ENCODE measurements at places on chromosomes 3 and 15. TPM values are rescaled to one million over a fixed set of nuclear protein-coding genes. Genes with fewer than 3 reads are reported as not detected.
A peak's percentile ranks its signal among the peaks of the same experiment; 100 is the strongest.

- H3K4me1 ChIP-seq: no peaks in the 10 kb centered on the region
- H3K4me3 ChIP-seq: no peak overlapping the region
- H3K27me3 ChIP-seq: peaks cover 6% of the 10 kb centered on the region
Measured at GRCh38 chr15:100732211-100733055, 130.0 kb downstream of the ASB7 start.

Gene SAMD7
- not detected for polyA plus RNA-seq

GRCh38 chr3:102336130-102336529 is 98.7 kb upstream of the ZPLD1 start:
- H3K4me1 ChIP-seq: no peaks in the 10 kb centered on the region
- no peak overlapping the region for H3K27ac ChIP-seq
- H3K36me3 ChIP-seq: no peaks in the 10 kb centered on the region
- DNase-seq: no peak
- no peak overlapping the region for H3K4me3 ChIP-seq

- no peaks in the 10 kb centered on the region for H3K4me1 ChIP-seq
- H3K36me3 ChIP-seq: no peaks in the 10 kb centered on the region
- no peak for DNase-seq
- H3K27me3 ChIP-seq: no peaks in the 10 kb centered on the region
- no peak overlapping the region for H3K27ac ChIP-seq
Measured at GRCh38 chr3:34856081-34856947, 783.0 kb upstream of the ARPP21 start.

DNA sequence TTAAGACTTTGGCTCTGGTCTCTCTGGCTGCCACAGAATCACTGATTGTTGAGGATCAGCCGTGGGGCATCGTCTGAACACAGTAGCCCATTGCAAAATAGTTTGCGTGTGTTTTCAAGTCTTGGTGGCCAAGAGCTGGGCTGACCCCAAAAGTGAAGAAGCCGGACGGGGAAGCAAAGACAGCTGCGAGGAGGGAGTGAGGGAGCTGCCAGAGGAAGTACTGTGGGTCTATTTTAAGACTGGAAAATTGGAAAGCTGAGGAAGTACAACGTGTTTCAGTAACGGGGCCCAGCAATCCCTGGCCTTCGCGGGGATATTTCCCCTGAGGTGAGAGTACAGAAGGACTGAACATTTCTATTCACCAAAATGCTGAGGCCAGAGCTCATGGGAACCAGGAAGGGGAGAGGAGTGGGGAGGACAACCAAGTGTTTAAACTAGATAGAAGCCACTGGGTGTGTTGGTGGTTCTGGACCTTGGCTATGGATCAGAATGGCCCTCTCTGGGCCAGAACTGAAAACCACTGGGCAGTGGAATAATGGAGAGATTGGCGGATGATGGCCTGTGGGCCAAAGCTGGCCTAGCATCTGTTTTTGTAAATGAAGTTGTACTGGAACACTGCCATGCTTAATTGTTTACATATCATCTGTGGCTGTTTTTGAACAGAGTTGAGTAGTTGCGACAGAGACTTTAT is 34.1 kb upstream of the LIMD1 start:
- no peaks in the 10 kb centered on the region for H3K36me3 ChIP-seq
- peak overlapping the region; percentile 62 for H3K27ac ChIP-seq
- no peak for DNase-seq
- H3K4me1 ChIP-seq: peaks cover 30% of the 10 kb centered on the region
- H3K27me3 ChIP-seq: no peaks in the 10 kb centered on the region
- no peak overlapping the region for H3K4me3 ChIP-seq

GRCh38 chr15:87349181-87349580 is 907.4 kb downstream of the NTRK3 start:
- H3K27me3 ChIP-seq: no peaks in the 10 kb centered on the region
- H3K4me1 ChIP-seq: no peaks in the 10 kb centered on the region
- no peak overlapping the region for H3K4me3 ChIP-seq
- no peaks in the 10 kb centered on the region for H3K36me3 ChIP-seq
- DNase-seq: no peak
- H3K27ac ChIP-seq: no peak overlapping the region

DNA sequence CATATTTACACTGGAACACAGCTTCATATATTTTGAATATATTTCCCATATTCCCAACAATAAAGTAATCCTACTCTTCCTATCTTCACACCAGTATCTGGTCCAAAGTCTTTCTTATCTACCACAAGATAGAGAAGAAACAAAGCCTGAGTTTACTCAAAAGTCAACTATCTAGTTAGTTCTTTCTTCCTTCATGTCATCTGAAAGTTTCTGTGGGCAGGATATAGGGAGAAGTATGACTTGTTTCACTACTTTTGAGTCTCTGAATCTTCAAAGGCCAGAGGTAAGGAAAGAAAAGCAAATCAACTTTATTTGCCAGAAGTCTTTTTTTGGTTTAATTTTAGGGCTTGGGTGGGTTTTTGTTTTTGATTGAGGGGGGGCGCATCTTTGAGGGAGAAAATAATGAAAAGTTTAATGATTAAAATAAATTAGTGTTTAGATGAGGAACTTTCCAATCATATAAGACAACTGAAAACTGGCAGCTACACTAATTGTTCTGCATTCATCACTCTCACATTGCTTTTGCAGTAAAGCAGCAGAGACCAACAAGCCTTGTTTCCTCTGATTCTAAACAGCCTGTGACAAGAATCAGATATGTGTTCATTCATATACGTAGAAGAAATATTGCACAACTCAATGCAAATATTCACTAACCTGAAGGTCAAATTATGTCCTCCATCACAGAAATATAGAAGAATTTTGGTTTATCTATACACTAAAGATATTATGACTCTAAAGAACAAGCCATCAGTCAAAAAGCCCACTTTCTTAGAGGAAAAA is 421.4 kb downstream of the SHQ1 start:
- peak overlapping the region; percentile 77 for H3K27ac ChIP-seq
- no peak for DNase-seq
- peaks cover 8% of the 10 kb centered on the region for H3K36me3 ChIP-seq
- peaks cover 76% of the 10 kb centered on the region for H3K4me1 ChIP-seq
- H3K27me3 ChIP-seq: no peaks in the 10 kb centered on the region

Gene ACVR2B
- 0.15 TPM for polyA plus RNA-seq

DNA sequence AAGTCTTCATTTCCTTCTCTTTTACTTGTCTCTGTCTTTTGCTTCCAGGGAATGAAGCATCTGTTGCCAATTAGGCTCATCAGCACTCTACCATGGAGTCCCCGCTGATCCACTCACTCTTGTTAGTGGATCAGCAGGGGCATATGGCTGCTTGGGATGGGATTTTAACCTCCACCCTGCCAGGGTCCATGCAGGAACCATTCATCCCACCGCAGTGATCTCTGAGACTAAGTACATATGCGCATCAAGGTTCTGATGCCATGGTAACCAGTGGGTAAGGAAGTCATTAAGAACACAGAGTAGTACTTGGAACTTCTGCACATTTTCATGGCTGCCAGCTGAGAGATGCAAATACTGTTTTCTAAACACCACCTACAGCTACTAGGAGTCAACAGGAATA is 374.0 kb upstream of the ALCAM start:
- no peaks in the 10 kb centered on the region for H3K4me1 ChIP-seq
- no peaks in the 10 kb centered on the region for H3K36me3 ChIP-seq
- no peak for DNase-seq
- no peak overlapping the region for H3K27ac ChIP-seq
- no peak overlapping the region for H3K4me3 ChIP-seq

Gene TGM4
- 0.22 TPM for polyA plus RNA-seq

- no peaks in the 10 kb centered on the region for H3K27me3 ChIP-seq
- no peak for DNase-seq
- H3K27ac ChIP-seq: no peak overlapping the region
- peaks cover 30% of the 10 kb centered on the region for H3K36me3 ChIP-seq
- H3K4me3 ChIP-seq: no peak overlapping the region
- peaks cover 5% of the 10 kb centered on the region for H3K4me1 ChIP-seq
Measured at GRCh38 chr15:59063042-59063441, 41.9 kb upstream of the CCNB2 start.

Gene RLBP1
- not detected for polyA plus RNA-seq

DNA sequence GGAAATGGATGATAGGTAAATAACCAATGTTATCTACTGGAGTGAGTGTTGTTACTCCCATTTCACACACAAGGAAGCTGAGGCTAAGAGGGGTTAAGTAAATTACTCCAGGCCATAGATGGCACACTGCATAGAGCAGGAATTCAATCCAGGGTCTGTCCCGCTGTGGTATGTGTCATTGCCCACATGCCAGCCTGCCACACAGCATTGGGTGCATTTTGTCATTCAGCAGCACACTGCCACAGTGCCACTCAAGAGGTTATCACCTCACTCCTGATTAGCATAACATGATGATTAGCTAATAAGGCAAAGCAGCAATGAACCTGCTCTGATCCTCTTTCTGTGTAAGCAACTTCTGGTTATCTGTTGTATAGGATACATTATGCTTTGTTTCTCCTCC is 157.4 kb upstream of the CTNNB1 start:
- H3K27me3 ChIP-seq: peaks cover 29% of the 10 kb centered on the region
- no peak overlapping the region for H3K27ac ChIP-seq
- H3K4me3 ChIP-seq: no peak overlapping the region
- no peak for DNase-seq

GRCh38 chr3:17602126-17602525 is 140.3 kb downstream of the TBC1D5 start:
- H3K27me3 ChIP-seq: no peaks in the 10 kb centered on the region
- peaks cover 35% of the 10 kb centered on the region for H3K4me1 ChIP-seq
- no peak overlapping the region for H3K4me3 ChIP-seq
- no peak for DNase-seq
- H3K27ac ChIP-seq: no peak overlapping the region
- peaks cover 7% of the 10 kb centered on the region for H3K36me3 ChIP-seq

Gene SEMA3G
- not detected for polyA plus RNA-seq

Gene FBXW12
- not detected for polyA plus RNA-seq

DNA sequence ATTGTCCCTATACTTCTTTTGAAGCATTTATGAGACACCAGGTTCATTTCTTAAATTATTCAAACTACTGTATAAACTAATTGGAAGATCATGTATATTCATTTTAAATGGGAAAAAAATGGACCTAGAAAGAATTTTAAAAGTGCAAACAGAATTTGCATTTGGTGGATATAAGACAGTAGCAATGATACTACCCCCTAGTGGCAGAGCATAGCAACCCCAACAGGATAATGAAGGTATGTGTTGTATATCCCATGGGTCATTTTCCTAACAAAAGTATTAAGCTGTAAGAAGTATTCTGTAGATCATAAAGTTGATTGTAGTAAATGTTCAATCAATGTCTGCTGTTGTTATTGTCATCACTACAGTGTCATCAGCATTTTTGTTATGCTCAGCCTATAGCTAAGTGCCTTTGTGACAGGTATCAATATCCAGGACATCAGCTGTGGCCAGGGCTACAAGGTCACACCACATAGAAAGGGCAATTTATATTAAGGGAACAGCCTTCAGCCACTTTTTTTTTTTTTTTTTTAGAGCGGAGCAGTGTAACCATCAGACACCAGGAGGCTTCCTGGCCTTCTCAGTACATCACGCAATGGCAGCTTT is 175.8 kb downstream of the FOXB1 start:
- H3K27ac ChIP-seq: no peak overlapping the region
- peak; percentile 32 for DNase-seq
- H3K4me3 ChIP-seq: no peak overlapping the region
- peaks cover 42% of the 10 kb centered on the region for H3K27me3 ChIP-seq
- no peaks in the 10 kb centered on the region for H3K36me3 ChIP-seq

- no peak overlapping the region for H3K4me3 ChIP-seq
- no peaks in the 10 kb centered on the region for H3K36me3 ChIP-seq
- no peak for DNase-seq
- no peaks in the 10 kb centered on the region for H3K27me3 ChIP-seq
- H3K27ac ChIP-seq: no peak overlapping the region
Measured at GRCh38 chr15:56390739-56391267, 25.6 kb downstream of the TEX9 start.

Gene HCN4
- polyA plus RNA-seq: not detected

DNA sequence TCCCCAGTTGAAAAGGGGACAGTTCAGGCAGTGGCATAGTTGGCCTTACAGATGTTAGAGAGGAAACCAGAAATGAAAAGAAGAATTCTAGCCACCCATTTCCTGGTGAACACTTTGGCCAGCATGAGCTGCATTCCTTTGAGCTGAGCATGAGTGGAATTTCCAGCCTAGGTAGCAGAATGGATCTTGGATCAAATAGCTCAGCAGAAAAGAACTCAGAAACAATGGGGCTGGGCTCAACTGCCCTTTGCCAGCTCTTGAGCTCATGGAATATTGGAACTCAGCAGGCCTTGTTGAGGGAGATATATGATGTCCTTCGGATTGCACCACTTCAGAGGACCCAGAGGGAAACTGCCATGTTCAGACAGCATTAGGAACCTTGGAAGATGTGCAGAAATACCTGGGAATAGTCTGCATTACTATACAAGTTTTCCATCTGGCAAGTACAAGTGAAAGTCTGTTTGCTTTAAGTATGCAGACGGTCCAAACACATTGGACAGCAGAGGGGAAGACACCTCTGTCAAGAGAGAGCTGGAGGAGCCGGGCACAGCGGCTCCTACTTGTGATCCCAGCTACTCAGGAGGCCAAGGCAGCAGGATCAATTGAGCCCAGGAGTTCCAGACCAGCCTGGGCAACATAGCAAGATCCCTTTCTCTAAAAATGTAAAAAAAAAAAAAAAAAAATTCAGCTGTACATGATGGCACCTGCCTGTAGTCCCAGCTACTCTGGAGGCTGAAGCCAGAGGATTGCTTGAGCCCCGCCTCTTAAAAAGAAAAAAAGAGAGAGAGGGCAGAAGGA is 3.1 kb upstream of the CDV3 start:
- H3K4me1 ChIP-seq: peaks cover 47% of the 10 kb centered on the region
- H3K27me3 ChIP-seq: no peaks in the 10 kb centered on the region
- DNase-seq: no peak
- H3K36me3 ChIP-seq: no peaks in the 10 kb centered on the region
- no peak overlapping the region for H3K4me3 ChIP-seq

All from naive B cell (primary cell).